ENCODE measurements at places on chromosomes 4 and X.

DNA sequence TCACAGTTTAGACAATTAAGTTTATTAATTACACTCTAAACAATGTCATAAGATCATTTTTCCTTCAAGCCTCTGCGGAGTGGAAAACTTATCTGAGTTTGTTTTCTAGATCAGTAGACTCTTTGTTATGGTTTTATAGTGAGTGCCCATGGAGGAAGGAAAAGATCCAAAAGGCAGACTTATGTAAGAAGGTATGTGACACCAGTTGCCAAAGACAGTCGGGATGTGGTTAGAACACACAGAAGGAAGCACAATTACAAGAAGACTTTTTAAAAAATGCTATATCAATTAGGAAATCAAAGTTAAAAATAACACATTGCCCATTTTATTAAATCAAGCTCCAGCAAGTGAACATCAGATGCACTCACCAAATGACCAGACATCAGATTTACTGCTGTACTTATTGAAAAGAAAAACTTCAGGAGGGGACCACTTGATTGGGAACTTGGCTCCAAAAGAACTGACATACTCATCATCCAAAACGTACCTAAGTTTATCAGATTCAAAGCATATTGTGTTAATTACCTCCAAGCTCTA lies 57.1 kb downstream of the NIPAL1 start:
- peak; percentile 18 for DNase-seq

- no peak for DNase-seq
Observed at GRCh38 chrX:47776292-47777006, 60.3 kb upstream of the ZNF81 start.

DNA sequence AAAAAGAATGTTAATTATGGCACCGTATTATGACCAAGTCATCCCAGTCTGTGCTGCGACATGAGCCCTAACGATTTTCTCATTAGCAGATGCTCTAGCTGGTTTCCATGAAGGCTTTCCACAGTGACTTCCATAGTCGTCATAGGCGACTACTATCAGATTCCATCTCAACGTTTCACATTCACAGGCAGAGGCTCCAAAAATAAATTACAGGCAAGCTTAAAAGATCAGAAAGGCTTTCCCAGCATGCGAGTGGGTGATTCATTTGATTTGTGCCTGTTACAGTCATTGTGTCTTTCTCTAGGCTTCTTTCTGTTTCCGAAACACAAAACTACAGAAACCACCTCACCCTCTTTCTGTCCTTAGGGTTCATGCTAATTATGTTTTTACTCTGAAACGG lies 43.2 kb downstream of the PALLD start:
- peak; percentile 71 for DNase-seq

GRCh38 chr4:155025762-155026457 lies 182.5 kb upstream of the NPY2R start:
- DNase-seq, result peak; percentile 55

Measured in astrocyte of the hippocampus (primary cell).